Activated CD4-positive, alpha-beta memory T cell treated with anti-CD3 and anti-CD28 coated beads, Interleukin-2, amount 10 ng/mL, durations not matched to agents 7 days and 5 days (primary cell): ENCODE measurements at places on chromosomes 11 and 22. TPM values are rescaled to one million over a fixed set of nuclear protein-coding genes. Genes with fewer than 3 reads are reported as not detected.
A peak's percentile ranks its signal among the peaks of the same experiment; 100 is the strongest.

The PIWIL4 gene
- total RNA-seq: 1.1 TPM

- peaks cover 14% of the 10 kb centered on the region for H3K36me3 ChIP-seq
- H3K4me1 ChIP-seq: peaks cover 72% of the 10 kb centered on the region
- H3K27ac ChIP-seq: peak overlapping the region; percentile 82
- H3K27me3 ChIP-seq: no peaks in the 10 kb centered on the region
Observed at GRCh38 chr11:14414470-14415461, 55.8 kb upstream of the RRAS2 start.

DNA sequence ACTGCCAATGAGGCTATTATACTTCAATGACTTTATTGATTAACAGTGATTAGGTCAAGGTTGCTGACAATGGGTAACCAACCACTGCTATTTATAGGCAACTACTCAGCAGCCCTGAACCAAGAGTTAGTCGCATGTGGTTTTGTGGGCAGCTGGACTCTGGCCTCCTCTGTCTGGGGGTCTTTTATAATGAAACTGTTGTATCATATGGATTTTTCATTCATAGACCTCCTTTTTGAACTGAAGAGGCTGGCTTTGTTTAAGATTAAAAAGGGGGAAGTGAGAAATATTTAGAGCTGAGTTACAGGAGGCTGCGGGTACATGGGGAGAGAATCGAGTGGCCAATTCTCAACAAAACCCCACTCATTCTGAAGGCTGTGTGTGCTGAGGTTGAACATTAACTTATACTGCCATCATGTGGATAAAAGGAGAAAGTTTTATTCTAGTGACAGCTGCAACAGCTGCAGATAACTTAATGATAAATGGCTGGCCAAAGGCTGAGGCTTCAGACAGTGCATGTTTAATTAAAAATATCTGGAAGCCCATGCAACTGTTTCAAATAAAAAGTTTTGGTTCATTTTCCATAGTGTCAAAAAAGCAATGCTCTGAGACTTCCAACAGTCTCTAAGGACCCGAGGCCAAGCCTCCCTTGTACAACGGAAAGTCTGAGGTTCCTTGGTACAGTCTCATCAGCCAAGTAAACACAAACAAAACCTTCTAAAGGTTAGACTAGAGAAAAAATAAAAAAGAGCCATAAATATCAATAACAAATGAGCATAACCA lies 682.6 kb downstream of the KCNA4 start:
- H3K27ac ChIP-seq: no peak overlapping the region
- H3K36me3 ChIP-seq: no peaks in the 10 kb centered on the region
- H3K27me3 ChIP-seq: no peaks in the 10 kb centered on the region
- no peak overlapping the region for H3K4me3 ChIP-seq
- no peaks in the 10 kb centered on the region for H3K4me1 ChIP-seq

DNA sequence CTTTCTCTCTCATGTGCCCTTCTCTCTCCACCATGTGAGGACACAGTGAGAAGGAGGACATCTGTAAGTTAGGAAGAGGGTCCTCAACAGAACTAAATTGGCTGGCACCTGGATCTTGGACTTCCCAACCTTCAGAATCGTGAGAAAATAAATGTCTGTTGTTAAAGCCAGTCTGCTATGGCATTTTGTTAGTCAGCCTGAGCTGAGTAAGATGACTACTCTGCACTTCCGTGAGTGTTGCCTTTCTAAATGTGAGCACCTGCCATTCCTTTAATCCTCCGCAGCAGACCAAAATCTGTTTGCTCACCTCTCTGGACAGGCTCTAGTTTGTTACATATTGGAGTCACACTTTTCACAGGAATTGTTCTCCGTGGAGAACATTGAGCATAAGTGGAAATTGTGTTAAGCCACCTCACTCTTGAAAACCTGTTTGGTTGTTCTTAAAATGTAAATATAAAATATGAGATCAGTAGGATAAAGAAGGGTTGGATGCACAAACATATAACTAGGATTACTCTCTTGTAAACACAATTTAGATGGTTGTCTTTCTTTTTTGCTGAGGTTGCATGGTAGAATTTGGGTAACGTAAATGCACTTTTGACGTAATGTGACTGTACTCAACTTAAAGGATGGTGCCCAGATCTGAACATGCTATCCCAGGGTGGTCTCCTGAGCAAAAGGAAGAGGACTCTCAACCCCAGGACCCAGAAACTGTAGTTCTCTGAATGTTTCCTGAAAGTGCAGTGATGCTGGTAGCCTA lies 65.9 kb downstream of the SNX19 start:
- peaks cover 5% of the 10 kb centered on the region for H3K27me3 ChIP-seq
- H3K27ac ChIP-seq: no peak overlapping the region
- no peak overlapping the region for H3K4me3 ChIP-seq

GRCh38 chr22:34866495-34867131 lies 199.3 kb upstream of the ISX start:
- DNase-seq: no peak
- H3K36me3 ChIP-seq: no peaks in the 10 kb centered on the region
- no peaks in the 10 kb centered on the region for H3K4me1 ChIP-seq
